ENCODE measurements at places on chromosomes 11 and 22.

GRCh38 chr11:87005569-87005921, 32.2 kb upstream of the TMEM135 start:
- DNase-seq = no peak

DNA sequence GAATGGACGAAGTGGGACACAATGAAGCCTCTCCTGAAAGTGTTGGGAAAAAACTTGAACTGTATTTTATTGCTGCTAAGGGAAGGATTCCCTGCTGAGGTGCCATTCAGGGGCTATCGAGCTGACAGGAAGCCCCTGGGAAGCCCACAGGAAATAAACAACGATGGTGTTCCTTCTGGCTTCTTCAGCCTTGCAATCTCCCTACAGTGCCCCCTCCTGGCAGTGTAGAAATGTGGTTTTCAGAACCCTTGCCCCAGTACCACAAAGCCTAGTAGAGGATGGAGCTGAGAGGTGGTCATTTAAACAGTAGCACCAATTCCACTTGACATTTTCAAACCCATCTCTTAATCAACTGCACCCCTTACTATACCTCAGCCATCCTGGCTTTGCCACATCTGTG, 676.7 kb upstream of the ARHGAP42 start:
- no peak for DNase-seq

- no peak for DNase-seq
Observed at GRCh38 chr11:43508511-43508918, 149.8 kb downstream of the TTC17 start.

DNA sequence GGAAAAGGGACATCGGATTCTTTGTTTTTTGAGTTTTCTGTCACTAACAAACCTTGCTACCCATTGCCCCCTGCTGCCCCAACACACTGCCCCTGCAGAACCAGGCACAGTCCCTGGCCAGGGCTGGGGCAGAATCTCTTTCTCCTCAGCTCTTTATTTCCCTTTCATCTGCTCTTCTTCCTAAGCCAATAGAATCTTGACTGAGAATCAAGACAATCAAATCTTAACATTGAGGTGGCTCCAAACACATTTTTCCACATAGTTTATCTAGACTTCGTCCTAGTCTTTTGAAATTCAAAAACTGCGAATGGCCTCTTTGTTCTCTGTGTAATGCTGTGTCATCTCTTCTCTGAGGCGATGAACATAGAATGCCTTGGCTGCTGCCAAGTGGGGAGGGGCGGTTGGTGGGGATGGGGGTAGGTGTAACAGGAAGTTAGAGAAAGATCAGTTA, 16.1 kb upstream of the NTM start:
- DNase-seq = no peak

- no peak for DNase-seq
Observed at GRCh38 chr22:43521716-43522115, 109.9 kb downstream of the MPPED1 start.

- no peak for DNase-seq
Observed at GRCh38 chr11:116138280-116138679, 634.1 kb upstream of the CADM1 start.

GRCh38 chr11:12359761-12360160, 17.6 kb upstream of the PARVA start:
- no peak for DNase-seq

DNA sequence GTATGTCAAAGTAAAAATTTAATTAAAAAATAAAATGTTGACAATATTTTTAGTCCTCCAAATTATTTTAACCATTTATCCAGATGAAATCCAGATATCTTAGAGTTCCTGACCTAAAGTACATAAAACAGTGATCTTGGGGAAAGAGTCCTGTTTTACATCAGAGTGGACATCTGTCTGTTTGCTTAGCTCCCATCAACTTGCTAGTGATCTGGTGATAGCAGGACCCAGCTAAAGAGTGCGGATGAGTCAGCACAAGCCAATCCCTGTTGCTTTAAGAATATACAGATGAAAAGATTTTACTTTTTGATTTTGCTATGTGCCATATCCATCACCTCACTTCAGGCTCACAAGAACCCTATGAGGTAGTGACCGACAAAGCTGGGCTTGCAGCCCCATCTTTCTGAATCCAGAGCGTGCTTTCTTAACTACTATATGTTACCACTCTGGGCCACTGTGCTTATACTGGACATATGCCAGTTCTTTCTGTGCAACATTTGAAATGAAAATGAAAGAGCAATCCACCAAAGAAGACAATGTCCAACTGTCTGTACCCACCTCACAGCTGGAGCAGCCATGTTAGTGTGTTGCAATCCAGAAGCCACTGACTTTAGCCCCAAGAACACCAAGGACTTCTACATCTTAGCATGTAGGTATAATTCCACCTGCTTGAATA, 167.6 kb upstream of the SESN3 start:
- no peak for DNase-seq

DNA sequence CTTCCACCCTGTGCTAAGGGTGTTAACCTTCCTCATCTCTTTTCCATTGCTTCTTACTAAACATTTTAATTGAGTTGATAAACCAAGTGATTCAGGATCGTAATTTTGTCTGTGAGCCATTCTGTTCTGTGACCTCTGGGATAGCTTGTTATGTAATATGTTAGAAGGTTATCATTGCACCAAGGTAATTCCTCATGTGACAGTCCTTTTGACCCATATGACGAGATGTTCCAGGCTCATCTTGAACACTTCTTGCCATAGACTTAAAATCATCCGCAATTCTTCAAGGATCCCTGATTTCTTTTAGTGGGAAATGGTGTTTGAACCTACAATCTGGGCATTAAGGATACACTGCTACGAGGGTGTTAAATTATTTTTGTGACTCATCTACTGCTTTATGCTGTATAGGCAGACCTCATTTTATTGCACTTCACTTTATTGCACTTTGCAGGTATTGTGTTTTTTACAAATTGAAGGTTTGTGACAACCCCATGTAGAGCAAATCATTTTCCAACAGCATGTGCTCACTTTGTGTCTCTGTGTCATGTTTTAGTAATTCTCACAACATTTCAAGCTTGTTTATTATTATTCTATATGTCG, 19.0 kb upstream of the MPZL2 start:
- no peak for DNase-seq

DNA sequence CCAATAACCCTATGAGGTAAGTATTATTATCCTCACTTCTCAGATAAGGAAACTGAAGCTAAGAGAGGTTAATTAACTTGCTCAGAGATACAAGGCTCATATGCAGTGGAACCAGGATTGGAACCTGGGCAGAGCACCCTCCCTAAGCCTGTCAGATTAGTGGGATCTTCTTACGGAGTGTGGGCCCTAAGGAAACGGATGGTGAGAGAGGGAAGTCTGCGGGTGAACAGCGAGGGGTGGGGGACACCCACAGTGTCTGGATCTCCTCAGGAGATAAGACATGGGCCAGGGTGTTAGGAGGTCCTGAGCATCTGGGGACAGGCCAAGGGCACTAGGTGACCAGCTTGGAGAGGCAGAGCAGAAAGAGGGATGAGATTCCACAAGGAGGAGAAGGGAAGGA, 376.0 kb downstream of the CADM1 start:
- no peak for DNase-seq

Data from MM.1S (cell line).